Fibroblast of skin of left biceps (primary cell): ENCODE measurements at places on chromosomes 5 and 9.

DNA sequence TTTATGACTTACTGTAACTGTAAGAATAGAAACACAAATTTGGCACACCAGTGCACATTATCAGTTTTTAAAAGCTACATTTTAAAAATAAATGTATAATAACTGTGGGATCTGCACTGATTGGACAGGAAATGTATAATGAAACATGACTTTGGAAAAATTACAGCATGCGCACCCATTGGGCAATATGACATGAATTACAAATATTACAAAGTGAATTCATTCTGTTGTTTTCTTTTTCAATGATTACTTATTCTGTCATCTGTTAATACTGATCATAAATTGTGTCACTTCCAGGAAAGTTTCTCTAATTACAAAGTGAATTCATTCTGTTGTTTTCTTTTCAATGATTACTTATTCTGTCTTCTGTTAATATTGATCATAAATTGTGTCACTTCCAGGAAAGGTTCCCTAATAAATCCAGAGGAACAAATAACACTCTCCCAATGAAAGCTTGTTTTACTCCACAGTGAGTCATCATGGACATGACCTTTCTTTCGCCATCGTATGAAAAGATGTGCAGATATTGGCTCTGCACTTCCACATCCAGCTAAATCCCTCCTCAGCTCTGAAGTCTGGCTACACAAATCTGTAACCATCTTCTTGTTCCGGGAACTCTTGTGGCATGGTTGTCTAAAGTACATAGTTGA, 297.0 kb upstream of the HAPLN1 start:
- DNase-seq, result no peak

DNA sequence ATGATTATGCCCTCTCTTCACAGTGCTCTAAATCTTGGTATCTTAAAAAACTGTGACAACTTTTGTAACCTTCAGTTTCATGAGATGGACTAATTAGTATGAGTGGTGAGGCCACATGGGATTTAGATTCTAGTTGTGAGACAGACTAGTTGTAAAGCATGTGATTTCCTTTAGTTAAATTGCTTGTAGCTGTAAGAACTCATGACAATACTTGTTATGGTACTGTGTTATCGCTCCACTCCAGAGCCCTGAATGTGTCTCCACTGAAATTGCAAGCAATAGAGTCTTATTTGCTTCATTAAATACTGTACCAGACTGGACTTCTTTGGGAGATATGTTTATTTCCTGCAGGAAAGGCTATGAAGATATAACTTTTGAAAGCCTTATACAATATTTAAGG, 1198.3 kb upstream of the CDH6 start:
- no peak for DNase-seq

- DNase-seq, result no peak
Measured at GRCh38 chr5:105868038-105868780, 1802.5 kb downstream of the EFNA5 start.

GRCh38 chr5:55364537-55365055, 56.8 kb downstream of the MTREX start:
- DNase-seq, result no peak

DNA sequence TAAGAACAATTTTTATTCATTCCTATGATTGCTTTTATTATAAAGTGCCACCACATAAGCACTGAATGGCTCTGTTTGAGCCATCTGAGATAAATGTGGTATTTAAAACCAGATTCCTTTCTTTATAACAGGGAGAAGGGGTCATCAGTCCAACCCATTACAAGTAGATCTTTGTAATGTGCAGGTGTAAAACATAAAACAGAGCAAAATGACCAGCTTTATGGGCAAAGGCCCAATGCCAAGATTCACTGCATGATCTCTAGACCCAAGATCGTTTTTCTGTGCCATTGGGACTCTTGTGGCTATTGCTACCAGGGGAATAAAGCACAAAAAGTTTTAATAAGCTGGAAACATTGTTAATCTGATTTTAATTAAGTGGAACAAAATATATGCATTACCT, 469.9 kb downstream of the PRR16 start:
- DNase-seq, result no peak
